A549 (cell line): ENCODE measurements at places on chromosomes 3 and 15.

- no peak for DNase-seq
These were observed 37.4 kb downstream of the TXNRD3 start for GRCh38 chr3:126617571-126617970.

DNA sequence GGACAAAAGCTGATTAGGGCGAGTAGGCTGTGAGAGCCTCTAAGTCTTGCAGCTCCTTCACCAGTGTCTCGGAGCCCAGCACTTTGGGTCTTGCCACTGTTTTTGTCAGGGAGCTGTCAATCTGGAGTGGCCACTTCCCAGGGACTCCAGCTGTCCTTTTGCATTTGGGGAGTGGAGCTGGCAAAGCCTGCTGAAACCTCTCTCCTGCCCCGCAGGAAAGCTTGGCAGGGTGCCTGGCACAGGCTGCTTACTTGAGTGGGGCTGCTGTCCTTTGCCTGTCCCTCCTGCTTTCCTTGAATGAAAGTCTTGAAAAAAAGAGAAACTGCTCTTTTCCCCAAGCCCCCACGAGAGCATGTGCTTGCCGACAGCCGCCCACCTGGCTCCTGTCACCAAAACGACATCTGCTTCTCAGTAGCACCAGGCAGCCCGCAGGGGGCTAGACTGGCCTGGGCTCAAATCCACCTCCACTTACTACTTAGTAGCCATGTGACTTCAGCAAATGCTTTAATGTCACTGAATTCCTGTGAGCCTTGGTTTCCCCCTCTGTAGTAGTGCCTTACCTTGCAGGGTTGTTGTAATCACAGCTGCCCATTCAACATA, 13.7 kb downstream of the USP13 start:
- no peak for DNase-seq

DNA sequence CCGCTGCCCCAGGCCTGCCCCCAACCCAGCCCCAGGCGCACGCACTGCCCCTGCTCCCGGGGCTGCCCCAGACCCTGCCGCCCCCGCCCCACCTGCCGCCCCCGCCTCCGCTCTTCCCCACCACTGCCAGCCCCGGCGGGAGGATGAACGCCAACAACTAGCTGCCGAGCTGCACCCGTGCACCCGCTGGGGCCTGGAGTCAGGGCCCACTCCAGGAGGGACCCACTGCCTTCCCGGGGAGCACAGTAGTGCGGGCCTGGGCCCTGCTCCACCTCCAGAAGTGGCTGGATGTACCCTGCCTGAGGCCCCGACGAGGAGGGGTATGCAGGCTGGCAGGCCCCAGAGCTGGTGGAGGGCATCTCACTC, 10.9 kb downstream of the ZBTB47 start:
- no peak for DNase-seq

GRCh38 chr3:65153850-65154512, 466.2 kb upstream of the ADAMTS9 start:
- no peak for DNase-seq

GRCh38 chr15:100941536-100941935, 22.4 kb downstream of the LRRK1 start:
- no peak for DNase-seq

GRCh38 chr3:87361956-87362355, 85.6 kb upstream of the POU1F1 start:
- no peak for DNase-seq

DNA sequence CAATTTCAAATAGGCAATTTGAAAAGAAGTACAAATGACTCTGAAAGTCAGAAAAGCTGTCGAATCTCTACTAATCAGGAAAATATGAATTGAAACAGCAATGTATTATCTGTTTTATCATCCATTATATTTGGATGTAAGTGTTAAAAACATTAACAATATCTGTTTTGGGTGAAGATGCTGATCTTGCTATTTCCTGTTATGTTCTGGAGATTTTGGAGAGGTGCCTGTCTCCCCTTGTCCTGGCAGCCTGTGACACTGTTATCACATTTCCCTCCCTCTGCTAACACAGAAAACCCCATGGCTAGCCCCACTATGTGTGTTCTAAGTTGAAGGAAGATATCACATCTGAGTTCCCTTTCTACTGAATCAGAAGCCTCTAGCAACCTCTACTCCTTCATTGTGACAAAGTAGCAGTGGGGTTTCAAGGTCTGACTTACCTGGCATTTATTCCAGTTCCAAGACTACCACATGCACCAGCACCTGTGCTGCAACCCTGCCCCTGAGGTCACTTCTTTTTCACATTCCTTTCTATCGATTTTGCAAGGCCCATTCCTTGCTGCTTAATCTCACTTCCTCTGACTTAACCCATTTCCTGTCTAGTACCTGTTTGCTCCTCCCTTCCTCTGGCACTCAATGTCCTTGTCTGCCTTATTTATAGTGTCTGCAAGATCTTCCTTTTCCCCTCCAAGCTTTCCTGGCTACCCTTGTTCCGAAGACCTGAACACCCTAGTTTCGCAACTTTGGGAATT, 95.5 kb upstream of the COL8A1 start:
- no peak for DNase-seq
